Memory B cell (primary cell): ENCODE measurements at places on chromosomes 1 and 21.

- H3K4me3 ChIP-seq = no peak overlapping the region
- H3K4me1 ChIP-seq = peaks cover 45% of the 10 kb centered on the region
- H3K27ac ChIP-seq = no peak overlapping the region
Measured at GRCh38 chr1:154957091-154957657, 1.3 kb upstream of the PBXIP1 start.

GRCh38 chr1:222657899-222658298 lies 40.0 kb downstream of the MIA3 start:
- H3K27me3 ChIP-seq = no peaks in the 10 kb centered on the region
- peaks cover 27% of the 10 kb centered on the region for H3K4me1 ChIP-seq
- no peak for DNase-seq
- H3K4me3 ChIP-seq = no peak overlapping the region

DNA sequence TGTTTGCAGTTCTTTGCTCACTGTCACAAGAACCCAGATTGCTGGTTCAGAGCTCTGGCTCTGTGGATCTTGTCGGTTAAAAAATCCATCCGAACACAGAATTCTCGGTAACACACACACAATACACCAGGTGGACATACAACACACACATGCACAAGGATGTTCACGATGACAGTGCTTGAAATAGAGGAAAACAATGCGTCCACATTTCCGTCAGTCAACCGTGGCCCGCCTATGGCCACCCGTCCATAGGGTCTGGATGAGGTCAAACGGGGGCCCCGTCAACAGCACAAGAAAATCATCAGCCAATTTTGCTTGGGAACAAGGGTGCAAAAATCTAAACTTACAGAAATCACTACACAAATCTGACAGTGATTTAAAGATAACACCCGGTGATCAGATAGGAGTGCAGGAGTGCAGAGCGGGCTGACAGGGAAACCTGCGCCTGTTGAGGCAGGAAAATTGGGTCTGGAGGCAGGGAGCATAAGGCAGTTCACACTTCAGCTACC lies 50.4 kb upstream of the SLC19A1 start:
- DNase-seq = no peak
- H3K36me3 ChIP-seq = no peaks in the 10 kb centered on the region
- peaks cover 11% of the 10 kb centered on the region for H3K27me3 ChIP-seq
- peaks cover 12% of the 10 kb centered on the region for H3K4me1 ChIP-seq

- no peaks in the 10 kb centered on the region for H3K36me3 ChIP-seq
- peaks cover 8% of the 10 kb centered on the region for H3K4me1 ChIP-seq
- no peak for DNase-seq
- no peak overlapping the region for H3K27ac ChIP-seq
- H3K27me3 ChIP-seq = peaks cover 3% of the 10 kb centered on the region
Measured at GRCh38 chr1:65417729-65418128, 2.7 kb upstream of the LEPR start.

- H3K36me3 ChIP-seq = peaks cover 26% of the 10 kb centered on the region
- no peak for DNase-seq
- H3K27me3 ChIP-seq = no peaks in the 10 kb centered on the region
- peaks cover 3% of the 10 kb centered on the region for H3K4me1 ChIP-seq
- H3K27ac ChIP-seq = no peak overlapping the region
- no peak overlapping the region for H3K4me3 ChIP-seq
Measured at GRCh38 chr1:179318491-179318890, 24.9 kb downstream of the SOAT1 start.

DNA sequence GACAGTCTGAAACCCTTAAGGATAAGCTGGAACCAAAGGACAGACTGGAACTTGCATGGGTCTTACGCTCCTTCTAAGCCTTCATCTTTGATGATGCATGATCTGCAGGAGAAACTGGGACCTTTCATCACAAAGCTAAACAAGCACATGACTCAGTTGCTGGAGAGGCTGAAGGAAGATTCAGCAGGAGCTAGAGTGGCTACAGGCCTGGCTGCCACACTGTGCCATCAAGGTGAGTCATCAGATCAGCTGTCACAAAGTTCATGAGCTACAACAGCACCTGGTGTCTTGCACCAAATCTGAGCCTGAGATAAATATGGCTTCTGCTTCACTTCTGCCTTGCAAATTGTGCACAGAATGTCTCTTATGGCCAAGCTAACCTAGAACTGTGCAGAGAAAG lies 95.5 kb upstream of the MARK1 start:
- no peaks in the 10 kb centered on the region for H3K4me1 ChIP-seq
- no peak overlapping the region for H3K27ac ChIP-seq
- H3K36me3 ChIP-seq = no peaks in the 10 kb centered on the region
- no peak for DNase-seq
- no peak overlapping the region for H3K4me3 ChIP-seq
- peaks cover 10% of the 10 kb centered on the region for H3K27me3 ChIP-seq

DNA sequence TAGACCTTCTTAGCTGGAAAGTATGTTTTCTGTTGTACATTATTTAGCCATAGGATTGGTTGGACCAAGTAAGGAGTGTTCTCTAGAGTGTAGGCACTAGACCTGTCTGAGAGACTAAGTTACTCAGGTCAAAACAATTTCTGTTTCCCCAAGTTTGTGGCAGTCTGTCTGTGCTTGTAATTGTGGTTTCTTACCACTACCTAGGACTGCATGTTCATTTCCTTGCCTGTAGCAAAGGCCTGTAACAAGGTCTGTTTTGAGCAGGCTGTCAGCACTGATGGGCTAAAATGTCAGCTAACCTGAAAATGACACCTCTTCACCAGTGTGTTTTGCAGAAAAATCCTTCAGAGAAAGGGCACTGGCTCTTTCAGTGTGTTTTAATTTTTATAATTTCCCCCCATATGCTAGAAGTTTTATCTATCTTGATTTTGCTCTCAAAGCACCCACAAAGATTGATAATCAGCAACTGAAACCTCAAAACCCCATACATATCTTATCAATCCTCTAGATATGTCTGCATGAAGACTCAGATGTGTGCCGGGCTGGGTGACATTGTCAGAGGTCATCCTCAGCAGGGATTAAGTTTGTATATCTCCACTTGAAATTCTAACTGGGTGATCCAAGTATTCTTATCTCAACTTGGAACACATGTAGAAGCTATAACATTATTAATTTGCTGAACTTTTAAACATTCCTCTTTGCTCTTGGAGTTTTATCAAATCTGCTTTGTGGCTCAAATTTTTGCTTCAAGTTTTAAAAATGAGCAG lies 50.7 kb upstream of the ST6GALNAC3 start:
- no peak overlapping the region for H3K27ac ChIP-seq
- peaks cover 12% of the 10 kb centered on the region for H3K27me3 ChIP-seq
- H3K36me3 ChIP-seq = no peaks in the 10 kb centered on the region
- DNase-seq = no peak

DNA sequence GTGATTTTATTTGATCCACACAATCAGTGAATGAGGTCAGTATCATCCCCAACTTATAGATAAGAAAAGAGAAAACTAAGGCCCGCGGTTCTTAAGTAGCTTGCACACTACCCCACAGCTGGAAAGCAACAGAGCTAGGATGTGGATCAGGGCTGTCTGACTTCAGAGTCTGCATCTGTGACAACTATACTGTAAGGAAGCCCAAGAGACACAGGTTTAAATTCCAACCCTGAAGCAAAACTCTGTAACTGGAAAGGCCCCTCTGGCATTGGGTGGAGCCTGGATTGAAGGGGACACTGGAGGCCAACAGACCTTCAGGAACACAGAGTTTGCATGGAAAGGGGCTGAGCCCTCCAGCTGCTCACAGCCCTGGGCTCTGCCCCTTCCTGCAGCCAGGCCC lies 40.2 kb downstream of the LGR6 start:
- DNase-seq = no peak
- H3K4me1 ChIP-seq = no peaks in the 10 kb centered on the region
- peaks cover 10% of the 10 kb centered on the region for H3K27me3 ChIP-seq
- no peaks in the 10 kb centered on the region for H3K36me3 ChIP-seq
- no peak overlapping the region for H3K27ac ChIP-seq

DNA sequence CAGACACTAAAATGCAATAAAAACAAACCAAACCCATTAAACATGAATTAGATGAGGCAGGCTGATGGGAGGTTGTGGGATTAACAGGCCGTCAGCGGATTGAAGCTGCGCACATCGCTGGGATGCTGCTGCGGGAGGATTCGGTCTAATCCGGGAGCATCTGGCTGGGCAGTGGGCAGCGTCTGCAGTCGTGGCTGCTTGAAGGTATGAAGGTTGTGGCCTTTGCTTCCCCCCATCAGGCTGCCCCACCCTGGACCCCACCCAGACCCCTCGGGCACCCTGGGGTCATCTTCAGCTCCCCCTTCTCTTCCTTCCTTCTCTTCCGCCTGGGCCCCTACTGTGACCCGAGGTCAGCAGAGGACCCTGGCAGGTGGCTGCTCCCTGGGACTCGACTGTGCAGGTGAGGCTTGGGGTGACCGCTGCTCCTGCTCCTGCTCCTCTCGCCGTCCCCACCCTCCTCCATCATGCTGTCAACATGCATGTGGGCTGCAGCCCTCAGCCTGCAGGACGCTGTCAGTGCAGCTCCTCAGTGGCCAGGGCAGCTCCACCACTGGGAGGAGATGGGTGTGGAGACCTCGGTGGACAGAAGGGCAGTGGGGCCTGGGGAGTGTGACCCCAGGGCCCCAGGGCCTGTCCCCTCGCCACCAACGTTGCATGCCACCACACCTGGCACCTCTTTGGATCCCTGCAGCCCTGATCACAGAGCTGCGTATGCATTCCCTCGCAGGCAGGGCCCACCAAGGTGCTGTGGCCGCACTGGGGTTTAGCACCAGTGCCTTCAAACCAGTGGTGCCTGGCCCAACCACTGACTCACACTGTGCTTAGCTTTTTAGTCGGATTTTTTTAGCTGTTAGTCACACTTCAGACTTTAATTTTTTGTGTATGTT lies 112.2 kb upstream of the COL6A1 start:
- H3K27ac ChIP-seq = no peak overlapping the region
- no peak overlapping the region for H3K4me3 ChIP-seq
- H3K36me3 ChIP-seq = no peaks in the 10 kb centered on the region
- H3K27me3 ChIP-seq = peaks cover 4% of the 10 kb centered on the region
- no peaks in the 10 kb centered on the region for H3K4me1 ChIP-seq

- H3K36me3 ChIP-seq = peaks cover 4% of the 10 kb centered on the region
- peak; percentile 44 for DNase-seq
- peaks cover 20% of the 10 kb centered on the region for H3K4me1 ChIP-seq
- peak overlapping the region; percentile 95 for H3K27ac ChIP-seq
Measured at GRCh38 chr1:172380441-172381244, 39.8 kb upstream of the C1orf105 start.

- no peak overlapping the region for H3K4me3 ChIP-seq
- no peak for DNase-seq
- H3K27ac ChIP-seq = no peak overlapping the region
Measured at GRCh38 chr1:246588159-246588721, 22.0 kb downstream of the CNST start.

DNA sequence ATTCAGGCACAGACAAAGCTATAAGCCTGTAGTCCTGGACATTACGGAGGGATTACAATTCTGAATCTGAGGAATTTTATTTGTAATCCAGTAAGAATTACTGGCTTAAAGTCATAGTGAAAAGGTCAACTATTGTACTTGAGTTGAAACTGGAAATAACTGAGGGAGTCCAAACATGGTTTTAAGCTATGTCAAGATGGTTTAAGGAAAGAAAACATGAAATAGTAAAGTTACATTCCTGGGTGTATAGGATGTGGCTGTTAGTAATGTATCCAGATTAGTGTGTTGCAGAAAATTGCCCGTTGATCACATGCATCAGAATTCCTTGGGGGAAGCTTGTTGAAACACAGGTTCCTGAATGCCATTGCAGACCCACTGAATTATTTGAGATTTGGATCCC lies 124.8 kb upstream of the GORAB start:
- no peak for DNase-seq
- no peaks in the 10 kb centered on the region for H3K4me1 ChIP-seq

GRCh38 chr1:6328091-6328490 lies 65.5 kb downstream of the ACOT7 start:
- no peak overlapping the region for H3K27ac ChIP-seq
- no peaks in the 10 kb centered on the region for H3K4me1 ChIP-seq
- H3K27me3 ChIP-seq = no peaks in the 10 kb centered on the region
- no peak for DNase-seq

DNA sequence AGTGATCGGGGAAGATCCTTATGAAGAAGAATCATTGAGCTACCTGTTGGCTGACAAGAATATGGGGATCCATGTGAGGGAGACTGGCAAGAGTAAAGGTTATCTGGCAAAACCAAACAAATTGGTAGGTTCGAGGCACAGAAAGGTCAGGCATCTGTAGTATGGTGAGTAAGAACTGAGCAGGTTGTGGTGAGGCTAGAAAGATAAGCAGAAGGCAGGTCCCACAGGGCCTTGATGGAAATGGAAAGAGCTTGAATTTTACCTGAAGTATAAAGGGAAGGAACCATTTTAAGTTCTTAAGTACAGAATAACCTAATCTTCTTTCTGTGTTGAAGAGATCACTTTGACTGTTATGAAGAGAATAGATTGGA lies 11.1 kb downstream of the PTPRC start:
- H3K27me3 ChIP-seq = no peaks in the 10 kb centered on the region
- H3K4me1 ChIP-seq = peaks cover 40% of the 10 kb centered on the region
- peak overlapping the region; percentile 69 for H3K4me3 ChIP-seq

DNA sequence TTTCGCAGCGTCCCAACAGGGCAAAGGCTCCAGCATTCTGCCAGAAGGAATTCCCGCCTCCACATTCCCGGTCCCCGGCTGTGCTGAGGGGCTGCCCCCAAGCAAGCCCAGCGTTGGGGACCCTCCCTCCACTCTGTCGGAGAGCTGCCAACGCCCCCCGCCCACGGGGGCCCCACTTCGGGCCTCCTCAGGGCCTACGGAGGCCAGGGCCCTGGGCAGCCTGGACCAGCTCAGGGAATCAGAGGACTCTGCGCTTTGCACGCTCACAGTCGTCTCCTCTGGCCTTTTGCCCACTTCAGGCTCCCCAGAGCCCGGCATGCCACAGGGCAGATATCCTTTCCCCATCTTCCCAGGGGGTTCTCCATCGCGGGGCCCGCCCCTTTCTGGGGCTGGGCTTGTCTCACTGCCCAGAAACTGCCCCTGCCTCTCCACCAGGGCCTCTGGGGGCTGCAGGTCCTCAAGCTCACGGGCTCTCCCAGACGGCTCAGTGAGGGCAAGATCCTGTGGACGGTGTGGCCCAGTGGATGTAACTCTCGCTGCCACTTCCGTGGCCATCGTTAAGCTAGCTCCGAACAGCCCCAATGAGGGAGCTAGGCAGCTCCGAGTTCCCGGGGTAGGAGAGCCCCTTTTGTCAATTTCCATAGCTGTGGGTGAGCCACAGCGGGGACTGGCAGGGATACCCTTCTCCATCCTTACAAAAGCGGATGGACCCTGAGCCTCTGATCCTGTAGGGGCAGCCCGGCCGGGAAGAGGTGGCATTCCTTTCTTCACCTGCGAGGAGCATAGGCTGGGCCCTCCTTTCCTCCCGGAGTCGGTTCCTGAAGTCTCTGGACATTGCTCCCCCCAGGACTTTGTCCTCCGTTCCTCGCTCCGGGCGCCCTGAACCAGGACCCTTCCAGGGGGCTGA lies 2.8 kb downstream of the ITPKB start:
- H3K27me3 ChIP-seq = no peaks in the 10 kb centered on the region
- H3K4me1 ChIP-seq = peaks cover 45% of the 10 kb centered on the region
- H3K27ac ChIP-seq = no peak overlapping the region
- no peak for DNase-seq

DNA sequence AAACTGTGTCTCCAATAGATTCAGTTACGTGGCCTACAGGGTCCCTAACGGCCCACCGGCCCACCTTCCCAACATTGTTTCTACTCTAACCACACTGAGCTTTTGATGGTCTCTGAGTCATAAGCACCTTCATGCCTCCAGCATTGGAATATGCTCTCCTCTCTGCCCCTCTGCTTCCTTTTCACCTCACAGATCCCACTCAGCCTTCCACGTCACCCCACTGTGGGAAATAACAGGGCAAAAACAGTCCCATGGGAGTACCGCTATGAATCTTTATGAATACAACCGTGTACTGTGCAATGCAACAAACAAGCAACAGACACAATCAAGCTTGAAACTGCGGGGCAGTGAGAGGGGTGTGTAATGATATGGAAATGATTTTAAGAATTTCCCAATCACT lies 5.3 kb upstream of the SARS1 start:
- H3K27ac ChIP-seq = no peak overlapping the region
- H3K4me1 ChIP-seq = peaks cover 10% of the 10 kb centered on the region
- no peak overlapping the region for H3K4me3 ChIP-seq
- peaks cover 3% of the 10 kb centered on the region for H3K27me3 ChIP-seq
- no peak for DNase-seq
